ENCODE measurements at places on chromosomes 5 and 9.

DNA sequence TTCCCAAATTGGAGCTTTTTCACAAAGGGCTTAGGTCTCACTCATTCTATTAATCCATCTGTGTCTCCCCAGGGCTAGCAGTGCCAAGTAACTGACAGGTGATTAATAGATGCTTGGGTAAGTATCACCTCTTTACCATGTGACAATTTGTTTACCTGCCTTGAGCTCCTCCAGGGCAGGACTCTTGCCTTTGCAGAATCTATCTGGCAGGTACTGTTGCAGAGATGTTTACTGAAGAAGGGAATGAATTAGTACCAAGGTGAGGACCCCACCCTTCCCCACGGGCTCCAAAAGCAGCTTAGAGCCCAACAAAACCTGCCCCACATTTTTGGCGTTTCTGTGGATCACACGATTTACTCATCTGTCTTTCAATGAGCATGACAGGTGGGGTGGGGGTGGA, 698 bp upstream of the TGFBI start:
- H3K27ac ChIP-seq = no peak overlapping the region
- peaks cover 4% of the 10 kb centered on the region for H3K27me3 ChIP-seq
- no peaks in the 10 kb centered on the region for H3K4me1 ChIP-seq

DNA sequence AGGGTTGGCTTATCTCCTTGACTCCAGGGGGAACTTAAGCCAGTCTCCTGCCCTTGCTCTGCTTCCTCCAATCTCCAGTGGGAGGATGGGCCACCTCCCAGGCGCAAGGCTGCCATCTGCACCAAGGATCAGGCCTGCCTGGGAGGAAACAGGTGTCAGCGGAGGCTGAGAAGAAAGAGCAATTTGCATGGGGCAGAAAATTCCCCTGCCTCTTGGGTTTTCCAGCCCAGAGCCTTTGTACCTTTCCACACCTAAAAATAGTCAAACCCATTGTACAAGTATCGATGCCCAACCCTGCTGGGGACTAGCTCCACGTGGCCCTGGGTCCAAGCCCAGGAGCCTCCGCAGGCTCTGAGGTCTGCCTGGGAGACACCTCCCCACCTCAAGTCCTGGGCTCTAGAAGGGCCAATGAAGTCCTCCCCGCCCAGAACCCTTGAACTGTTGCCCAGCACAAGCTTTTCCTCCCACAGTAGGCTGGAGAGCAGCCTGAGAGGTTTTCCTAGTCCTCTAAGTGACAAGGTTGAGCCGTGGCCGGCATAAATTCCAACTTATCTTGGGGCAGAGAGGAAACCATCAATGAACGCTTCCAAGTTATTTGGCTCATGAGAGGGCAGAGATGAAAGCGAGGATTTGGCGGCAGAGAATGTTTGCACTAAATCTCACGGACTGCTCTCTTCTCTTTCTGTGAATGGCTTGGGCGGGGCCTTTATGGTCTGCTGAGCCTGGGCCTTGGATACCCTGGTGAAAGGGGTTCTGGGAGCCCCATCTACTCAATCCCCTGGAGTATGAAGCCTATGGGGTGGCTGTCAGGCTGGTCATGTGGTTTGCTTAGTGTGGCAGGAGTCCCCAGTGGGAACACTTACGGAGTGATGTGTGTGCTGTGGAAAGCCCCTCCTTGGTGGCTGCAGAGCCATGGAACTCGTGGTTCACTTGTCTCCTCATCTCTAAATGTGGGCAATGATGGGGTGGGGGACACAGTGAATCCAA, 15.6 kb downstream of the JADE2 start:
- no peak overlapping the region for H3K27ac ChIP-seq
- peaks cover 7% of the 10 kb centered on the region for H3K4me1 ChIP-seq
- H3K4me3 ChIP-seq = no peak overlapping the region
- H3K36me3 ChIP-seq = peaks cover 3% of the 10 kb centered on the region
- no peaks in the 10 kb centered on the region for H3K27me3 ChIP-seq

GRCh38 chr5:75856056-75856455, 138.8 kb upstream of the POC5 start:
- no peak overlapping the region for H3K27ac ChIP-seq
- no peak for DNase-seq
- no peaks in the 10 kb centered on the region for H3K27me3 ChIP-seq
- H3K4me1 ChIP-seq = no peaks in the 10 kb centered on the region

GRCh38 chr9:97892421-97892820, 29.9 kb downstream of the TRMO start:
- H3K4me3 ChIP-seq = no peak overlapping the region
- no peak for DNase-seq
- no peaks in the 10 kb centered on the region for H3K27me3 ChIP-seq

GRCh38 chr9:119004618-119004990, 364.6 kb downstream of the BRINP1 start:
- no peak overlapping the region for H3K4me3 ChIP-seq
- no peaks in the 10 kb centered on the region for H3K27me3 ChIP-seq
- DNase-seq = no peak
- no peak overlapping the region for H3K27ac ChIP-seq
- H3K4me1 ChIP-seq = no peaks in the 10 kb centered on the region

- H3K27ac ChIP-seq = no peak overlapping the region
- DNase-seq = no peak
- H3K4me1 ChIP-seq = no peaks in the 10 kb centered on the region
- no peak overlapping the region for H3K4me3 ChIP-seq
- H3K36me3 ChIP-seq = peaks cover 12% of the 10 kb centered on the region
Observed at GRCh38 chr9:137266585-137267453, 10.7 kb upstream of the TOR4A start.

DNA sequence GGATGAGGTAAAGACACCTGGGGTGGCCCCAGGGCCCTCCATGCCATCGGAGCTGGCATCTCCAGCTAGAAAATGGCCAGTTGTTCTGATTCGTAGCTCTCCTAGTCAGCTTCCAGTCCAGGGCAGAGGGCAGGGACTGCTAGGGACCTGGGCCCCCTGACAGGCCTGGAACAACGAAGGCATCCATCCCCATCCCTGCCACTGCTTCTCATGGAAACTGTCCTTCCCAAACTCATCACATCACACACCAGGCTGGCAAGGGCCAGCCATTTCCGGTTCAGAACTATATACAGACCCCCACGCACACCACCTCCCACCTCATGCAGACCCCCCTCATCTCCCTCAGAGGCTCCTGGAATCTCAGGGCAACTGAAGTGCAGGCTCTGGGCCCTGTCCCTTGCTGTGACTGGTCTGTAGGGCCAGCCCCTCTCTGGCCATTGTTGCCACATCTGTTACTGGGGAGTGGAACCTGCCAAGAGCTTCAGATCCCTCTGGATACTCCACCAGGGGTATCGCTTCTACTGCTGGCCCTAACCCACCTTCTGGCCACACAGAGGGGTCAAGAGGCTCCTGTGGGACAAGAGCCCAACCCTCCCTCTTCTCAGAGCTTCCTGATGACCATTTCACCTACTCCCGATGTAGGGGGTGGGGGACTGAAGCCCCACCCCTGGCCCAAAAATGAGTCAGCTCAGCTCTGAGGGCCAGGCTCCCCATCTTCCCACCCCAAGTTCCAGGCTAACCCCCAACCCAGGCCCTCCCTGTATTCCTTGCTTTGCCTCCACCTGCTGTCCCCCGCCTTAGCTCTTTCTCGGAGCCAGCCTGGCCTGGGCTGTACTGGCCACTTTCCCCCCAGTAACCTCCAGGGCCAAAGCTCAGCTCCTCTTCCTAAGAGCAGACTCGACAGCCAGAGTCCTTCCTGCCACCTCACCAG, 1.2 kb upstream of the MZB1 start:
- no peak overlapping the region for H3K27ac ChIP-seq
- no peaks in the 10 kb centered on the region for H3K36me3 ChIP-seq
- peaks cover 4% of the 10 kb centered on the region for H3K4me1 ChIP-seq
- H3K4me3 ChIP-seq = no peak overlapping the region
- H3K27me3 ChIP-seq = peaks cover 3% of the 10 kb centered on the region
- no peak for DNase-seq

- no peak for DNase-seq
- H3K27me3 ChIP-seq = no peaks in the 10 kb centered on the region
- no peak overlapping the region for H3K4me3 ChIP-seq
- H3K4me1 ChIP-seq = no peaks in the 10 kb centered on the region
- no peak overlapping the region for H3K27ac ChIP-seq
Observed at GRCh38 chr5:10017786-10018185, 231.9 kb downstream of the ATPSCKMT start.

- no peaks in the 10 kb centered on the region for H3K27me3 ChIP-seq
- H3K4me1 ChIP-seq = no peaks in the 10 kb centered on the region
- H3K4me3 ChIP-seq = no peak overlapping the region
- DNase-seq = peak; percentile 62
- no peak overlapping the region for H3K27ac ChIP-seq
Observed at GRCh38 chr5:175746851-175747250, 89.0 kb downstream of the HRH2 start.

GRCh38 chr9:117772960-117773359, 68.8 kb downstream of the TLR4 start:
- H3K4me1 ChIP-seq = peaks cover 2% of the 10 kb centered on the region
- no peak overlapping the region for H3K27ac ChIP-seq
- H3K4me3 ChIP-seq = no peak overlapping the region
- H3K36me3 ChIP-seq = no peaks in the 10 kb centered on the region
- no peaks in the 10 kb centered on the region for H3K27me3 ChIP-seq
